ENCODE measurements at places on chromosomes 3 and 15.

- DNase-seq: no peak
These were observed 225.4 kb downstream of the EPHA3 start for GRCh38 chr3:89332793-89333192.

GRCh38 chr3:43017593-43018195 lies 38.6 kb downstream of the GASK1A start:
- DNase-seq: no peak

DNA sequence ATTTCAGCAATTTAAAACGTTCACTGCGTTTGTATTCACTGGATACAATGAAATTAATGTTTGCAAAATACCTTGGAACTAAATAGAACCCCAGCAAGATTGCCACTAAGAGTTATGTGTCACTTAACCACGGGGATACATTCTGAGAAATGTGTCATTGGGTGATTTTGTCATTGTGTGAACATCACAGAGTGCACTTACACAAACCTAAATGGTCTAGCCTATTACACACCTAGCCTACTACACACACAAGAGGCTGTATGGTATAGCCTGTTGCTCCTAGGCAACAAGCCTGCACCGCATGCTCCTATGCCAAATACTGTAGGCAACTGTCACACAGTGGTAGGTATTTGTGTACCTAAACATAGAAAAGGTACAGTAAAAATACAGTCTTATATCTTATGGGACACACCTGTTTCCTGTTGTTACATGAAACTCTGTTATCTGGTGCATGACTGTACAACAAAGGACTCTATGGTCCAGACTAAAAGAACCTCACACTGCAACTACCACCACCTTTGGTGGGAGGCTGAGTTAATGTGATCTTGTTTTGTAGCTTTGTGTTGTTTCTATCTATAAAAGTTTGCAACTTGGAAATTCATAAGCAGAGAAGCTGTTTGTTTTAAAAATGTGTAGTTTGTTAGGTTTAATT lies 92.2 kb upstream of the NTRK3 start:
- DNase-seq: no peak

GRCh38 chr3:35262406-35262805 lies 376.9 kb upstream of the ARPP21 start:
- DNase-seq: no peak

GRCh38 chr3:14879211-14879874 lies 60.6 kb downstream of the FGD5 start:
- no peak for DNase-seq

DNA sequence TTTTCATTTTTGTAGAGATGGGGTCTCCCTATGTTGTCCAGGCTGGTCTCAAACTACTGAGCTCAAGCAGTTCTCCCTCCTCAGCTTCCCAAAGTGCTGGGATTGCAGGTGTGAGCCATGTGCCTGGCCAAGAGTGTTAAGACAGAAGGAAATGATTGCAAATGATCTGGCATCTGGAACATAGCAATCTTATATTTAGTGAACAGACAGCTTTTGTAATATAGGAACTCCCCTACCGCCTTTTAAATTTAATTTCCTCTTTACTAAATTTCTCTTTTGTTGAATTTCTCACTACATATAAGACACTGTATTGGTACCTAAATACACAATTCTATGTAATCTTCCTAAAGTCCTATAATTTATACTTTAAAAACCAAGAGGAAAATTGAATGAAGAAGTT lies 13.1 kb downstream of the ANO10 start:
- no peak for DNase-seq

- no peak for DNase-seq
These were observed 195.0 kb upstream of the UBE3A start for GRCh38 chr15:25633862-25634261.

- DNase-seq: no peak
These were observed 43.3 kb downstream of the CCDC12 start for GRCh38 chr3:46933261-46933660.

- no peak for DNase-seq
These were observed 1.7 kb downstream of the TIMP4 start for GRCh38 chr3:12157026-12157425.

DNA sequence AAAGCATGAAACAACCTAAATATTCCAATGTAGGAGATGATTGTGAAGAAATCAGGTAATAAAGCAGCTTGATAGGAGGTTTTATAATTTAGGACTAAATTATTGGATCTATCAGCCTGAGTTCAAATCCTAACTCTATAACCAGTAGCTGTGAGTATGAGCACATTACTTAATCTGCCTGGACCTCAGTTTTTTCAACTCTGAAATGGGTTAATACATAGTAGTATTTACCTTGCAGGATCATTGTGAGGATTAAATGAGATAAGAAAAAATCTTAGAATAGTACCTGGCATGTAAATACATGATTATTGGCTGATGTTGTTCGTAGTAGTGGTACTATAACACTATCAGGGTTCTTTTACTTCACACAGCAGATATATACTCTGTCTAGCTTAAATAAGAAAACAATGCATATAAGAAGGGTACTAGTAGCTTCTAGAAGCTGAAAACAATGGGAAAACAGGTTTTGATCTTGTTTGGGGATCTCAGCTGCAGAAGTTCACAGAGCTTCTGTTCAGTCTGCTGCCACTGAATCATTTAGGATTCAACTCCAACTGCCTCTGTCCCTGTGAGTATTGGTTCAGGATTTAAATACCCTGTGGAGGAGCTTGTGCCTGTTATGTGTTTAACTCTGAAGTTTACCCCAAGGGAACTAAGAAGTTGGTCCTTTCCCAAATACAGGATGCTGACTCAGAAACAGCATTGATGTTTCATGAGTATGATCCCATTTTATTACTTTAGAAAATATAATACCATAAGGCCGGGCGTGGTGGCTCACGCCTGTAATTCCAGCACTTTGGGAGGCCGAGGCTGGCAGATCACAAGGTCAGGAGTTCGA lies 34.2 kb downstream of the KAT2B start:
- no peak for DNase-seq

DNA sequence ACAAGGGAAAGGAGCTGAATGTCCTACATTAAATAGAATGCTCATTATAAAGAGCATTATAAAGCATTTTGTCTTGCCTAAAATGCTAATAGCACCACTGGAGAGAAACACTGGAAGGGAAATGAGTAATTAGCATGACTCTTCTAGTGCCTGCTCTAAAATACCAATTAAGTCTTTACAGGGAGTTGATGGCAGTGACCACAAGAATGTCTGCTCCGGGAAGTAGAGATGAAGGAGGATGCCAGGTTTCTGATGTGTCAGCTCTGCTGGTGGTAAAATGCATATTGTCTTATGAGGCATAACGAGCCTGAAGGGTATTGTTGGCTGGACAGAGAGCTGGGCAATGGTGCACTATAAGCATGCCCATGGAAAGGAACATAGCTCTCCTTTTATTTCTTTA lies 49.5 kb downstream of the MYLK start:
- DNase-seq: no peak

DNA sequence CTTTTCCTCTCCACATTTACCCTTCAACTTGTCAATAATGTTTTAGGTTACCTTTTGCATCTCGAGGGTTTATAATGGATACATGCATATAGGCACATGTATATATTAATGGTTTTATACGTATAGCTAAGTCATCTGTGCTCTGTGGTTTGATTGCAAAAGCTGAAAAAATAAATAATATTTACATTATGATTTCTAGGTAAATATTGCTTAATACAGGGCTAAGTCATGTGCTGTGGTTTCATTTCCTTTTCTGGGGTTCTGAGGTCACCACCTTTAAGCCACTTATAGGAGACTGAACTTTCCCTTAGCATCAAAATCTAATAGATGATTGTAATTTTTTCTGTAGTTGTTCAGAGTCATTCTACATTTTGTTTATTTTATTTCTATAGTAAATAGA lies 33.1 kb downstream of the LPP start:
- no peak for DNase-seq

DNA sequence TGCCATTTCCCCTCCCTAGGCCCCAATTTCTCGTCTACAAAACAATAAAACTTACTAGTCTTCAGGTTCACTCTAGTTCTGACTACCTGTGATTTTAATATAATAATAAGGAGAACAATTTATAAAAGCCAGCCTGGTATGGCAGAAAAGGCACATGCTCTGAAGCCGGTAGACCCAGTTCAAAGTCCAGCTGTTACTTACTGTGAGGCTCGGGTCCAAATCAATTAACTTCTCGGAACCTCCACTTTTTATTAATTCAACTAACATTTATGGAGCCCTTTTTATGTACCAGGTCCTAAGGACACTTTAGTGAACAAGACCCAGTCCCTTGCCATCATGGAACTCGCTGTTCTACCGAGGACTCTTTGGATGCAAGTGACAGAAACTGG lies 53.8 kb upstream of the SMAD3 start:
- no peak for DNase-seq

DNA sequence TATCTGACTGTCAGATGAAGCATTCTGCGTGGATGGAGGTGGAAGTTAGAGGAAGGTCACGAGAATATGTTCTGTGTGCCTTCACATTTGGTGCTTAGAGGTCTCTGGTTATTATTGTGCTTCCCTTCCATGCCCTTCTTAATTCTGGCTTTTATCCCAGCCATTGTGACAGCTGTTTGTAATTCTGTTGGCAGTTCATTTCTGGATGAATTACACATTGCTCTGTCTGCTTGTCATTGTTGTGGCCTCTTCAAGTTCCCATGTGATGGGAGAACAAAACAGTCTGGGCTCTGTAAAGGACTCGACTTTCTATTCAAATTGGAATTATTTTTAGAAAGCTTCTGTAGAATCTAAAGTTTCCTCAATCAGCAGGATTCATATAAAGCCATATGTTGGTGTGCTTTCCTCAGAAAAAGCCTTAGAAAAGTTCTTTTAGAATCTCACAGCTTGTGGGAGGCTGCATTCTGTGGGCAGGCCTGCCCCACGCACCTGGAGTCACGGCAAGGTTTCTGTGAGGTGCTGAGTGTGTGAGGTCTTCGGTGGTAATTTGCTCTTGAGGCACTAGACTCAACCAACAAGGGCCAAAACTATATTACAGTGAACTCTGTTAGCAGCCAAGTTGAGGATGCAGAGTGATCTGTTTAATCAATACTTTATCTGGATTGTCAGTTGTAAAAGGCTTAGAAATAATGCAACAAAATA lies 397.4 kb upstream of the AZI2 start:
- DNase-seq: no peak

DNA sequence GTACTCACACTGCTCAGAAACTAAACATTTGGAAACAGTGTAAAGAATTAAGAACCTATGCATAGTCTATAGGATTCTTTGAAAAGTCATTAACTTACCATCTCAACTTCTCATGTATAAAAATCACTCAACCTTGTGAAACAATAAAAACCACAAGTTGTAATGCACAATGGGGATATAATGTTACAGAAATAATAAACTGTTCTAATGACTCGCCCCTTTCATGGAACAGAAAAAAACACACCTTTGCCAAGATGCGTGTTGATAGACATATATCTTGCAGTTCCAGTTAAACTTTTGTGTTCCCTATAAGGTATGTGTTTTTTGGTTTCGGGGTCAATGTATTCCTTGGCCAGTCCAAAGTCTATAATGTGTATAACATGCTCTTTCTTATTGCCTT lies 50.8 kb upstream of the PPIB start:
- DNase-seq: no peak

DNA sequence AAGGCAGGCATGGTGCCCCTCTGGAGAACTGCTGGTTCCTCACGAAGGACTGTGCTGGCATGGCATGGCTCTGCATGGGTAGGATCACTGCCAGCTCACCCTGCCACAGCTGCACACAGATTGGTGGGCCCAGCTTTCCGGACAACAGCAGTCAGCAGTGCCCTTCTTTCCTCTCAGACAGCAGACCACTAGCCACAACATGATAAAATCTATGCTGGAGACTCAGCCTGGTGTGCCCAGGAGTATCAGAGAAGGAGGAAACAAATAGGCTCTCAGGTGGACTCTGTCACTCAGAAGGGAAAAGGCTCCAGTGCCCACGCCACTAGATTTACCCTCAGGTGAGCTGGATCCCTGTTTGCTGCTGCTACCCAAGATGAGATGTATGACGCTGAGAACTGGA lies 4.9 kb downstream of the NMNAT3 start:
- no peak for DNase-seq

- no peak for DNase-seq
These were observed 181.0 kb upstream of the PPP2R3A start for GRCh38 chr3:135784557-135784956.

DNA sequence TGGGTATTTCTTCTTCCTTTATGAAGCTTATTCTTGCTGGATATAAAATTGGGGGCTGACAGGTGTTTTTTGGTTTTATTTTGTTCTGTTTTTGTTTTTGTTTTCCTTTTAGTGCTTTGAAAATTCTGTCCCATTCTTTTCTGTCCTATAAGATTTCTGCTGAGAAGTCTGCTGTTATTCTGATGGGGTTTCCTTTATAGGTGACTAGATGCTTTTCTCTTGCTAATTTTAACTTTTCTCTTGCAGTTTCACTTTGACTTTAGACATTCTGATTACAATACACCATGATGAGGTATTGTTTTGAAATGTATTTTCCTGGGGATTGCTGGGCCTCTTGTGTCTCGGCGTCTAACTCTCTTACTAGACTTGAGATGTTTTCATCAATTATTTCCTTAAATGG lies 22.8 kb downstream of the TTC14 start:
- no peak for DNase-seq

DNA sequence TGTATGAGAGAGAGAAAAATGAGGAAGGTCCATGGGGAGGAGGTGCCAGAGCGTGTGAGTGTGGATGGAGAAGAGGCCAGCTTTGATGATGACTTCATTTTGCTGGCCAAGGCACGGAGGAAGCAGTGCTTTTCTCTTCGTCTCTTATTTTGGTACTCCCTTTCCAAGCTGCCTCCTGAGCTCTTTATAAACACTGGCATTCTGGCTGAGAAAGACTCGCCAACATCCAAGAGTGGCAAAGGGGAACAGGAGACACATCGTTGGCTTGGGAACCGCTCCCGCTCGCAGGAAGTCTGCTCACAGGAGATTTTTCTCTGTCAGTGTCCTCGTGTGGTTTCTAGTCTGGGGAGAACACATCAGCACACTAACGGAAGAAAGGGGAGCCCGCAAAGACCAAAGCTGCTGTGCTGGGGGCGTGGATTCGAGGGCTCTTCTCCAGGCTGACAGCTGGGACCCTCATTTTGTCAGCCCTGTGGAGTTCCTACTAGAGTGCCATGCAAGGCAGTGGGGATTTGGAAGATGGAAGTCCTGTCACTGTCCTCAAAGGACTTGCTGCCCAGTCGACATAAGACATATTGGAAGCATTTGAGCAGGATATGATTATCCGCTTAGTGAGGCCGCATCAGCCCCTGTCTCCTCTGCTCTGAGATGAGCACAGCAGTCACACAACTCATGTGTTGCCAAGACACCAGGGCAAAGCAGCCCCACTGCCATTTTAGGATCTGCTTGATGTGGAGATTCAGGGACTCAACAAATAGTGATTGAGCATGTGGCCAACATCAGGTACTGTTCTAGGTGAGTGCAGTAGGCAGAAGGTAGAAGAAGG lies 8.0 kb upstream of the SEMA4B start:
- no peak for DNase-seq

GRCh38 chr3:98328933-98329332 lies 24.7 kb upstream of the OR5K4 start:
- DNase-seq: no peak

- no peak for DNase-seq
These were observed 1.3 kb upstream of the DPP8 start for GRCh38 chr15:65518633-65519285.

- DNase-seq: no peak
These were observed 10.1 kb upstream of the CAPN3 start for GRCh38 chr15:42349186-42349585.

GRCh38 chr15:81749716-81750375 lies 296.0 kb downstream of the MEX3B start:
- DNase-seq: no peak

- no peak for DNase-seq
These were observed 55.9 kb upstream of the LIMD1 start for GRCh38 chr3:45538641-45538986.
